ENCODE measurements at places on chromosomes 16 and 17. TPM values are rescaled to one million over a fixed set of nuclear protein-coding genes. Genes with fewer than 3 reads are reported as not detected.

CHRNB1 gene
- total RNA-seq, result 4.7 TPM

CNTNAP4 gene
- total RNA-seq, result 0.49 TPM

CREBBP gene
- 31.5 TPM for total RNA-seq

AATK gene
- total RNA-seq, result 0.18 TPM

KRTAP2-2 gene
- not detected for total RNA-seq

MARVELD3 gene
- not detected for total RNA-seq

RDM1 gene
- total RNA-seq, result not detected

KRT12 gene
- total RNA-seq, result not detected

CDRT15 gene
- total RNA-seq, result not detected

IGSF6 gene
- total RNA-seq, result not detected

SHISA9 gene
- total RNA-seq, result not detected

CRISPLD2 gene
- 29.3 TPM for total RNA-seq

PDIA2 gene
- not detected for total RNA-seq

SMARCE1 gene
- total RNA-seq, result 112 TPM

CD68 gene
- 4.9 TPM for total RNA-seq

IRF8 gene
- not detected for total RNA-seq

CIITA gene
- 0.74 TPM for total RNA-seq

CFAP97D1 gene
- not detected for total RNA-seq

CES5A gene
- not detected for total RNA-seq

BRCA1 gene
- 44.6 TPM for total RNA-seq

ALDH3A1 gene
- not detected for total RNA-seq

ENGASE gene
- 18.6 TPM for total RNA-seq

SMPD3 gene
- not detected for total RNA-seq

BCAS3 gene
- 75.1 TPM for total RNA-seq

MED1 gene
- total RNA-seq, result 31.7 TPM

CTF1 gene
- 2.5 TPM for total RNA-seq

SYCE1L gene
- total RNA-seq, result 0.09 TPM

VEZF1 gene
- total RNA-seq, result 16.4 TPM

ITGAL gene
- not detected for total RNA-seq

SP6 gene
- not detected for total RNA-seq

ARL2BP gene
- total RNA-seq, result 65.3 TPM

TEKT1 gene
- total RNA-seq, result not detected

MT3 gene
- not detected for total RNA-seq

DYNLL2 gene
- 17.4 TPM for total RNA-seq

RSL1D1 gene
- 183 TPM for total RNA-seq

SDR42E1 gene
- total RNA-seq, result 0.08 TPM

ABCA3 gene
- total RNA-seq, result 1.8 TPM

MFAP4 gene
- 20.2 TPM for total RNA-seq

ANKRD40CL gene
- total RNA-seq, result not detected

G6PC3 gene
- 9.5 TPM for total RNA-seq

USP6 gene
- not detected for total RNA-seq

PGP gene
- total RNA-seq, result 7.6 TPM

KRTAP16-1 gene
- total RNA-seq, result not detected

OMG gene
- 3.9 TPM for total RNA-seq

KRT40 gene
- total RNA-seq, result not detected

ZNF750 gene
- total RNA-seq, result not detected

DPEP3 gene
- not detected for total RNA-seq

TPSG1 gene
- not detected for total RNA-seq

TNFRSF13B gene
- not detected for total RNA-seq

TNFAIP1 gene
- total RNA-seq, result 23.7 TPM
